ENCODE measurements at places on chromosomes 6 and 20.

GRCh38 chr6:84568971-84569370 lies 195.4 kb downstream of the TBX18 start:
- peak; percentile 70 for DNase-seq

DNA sequence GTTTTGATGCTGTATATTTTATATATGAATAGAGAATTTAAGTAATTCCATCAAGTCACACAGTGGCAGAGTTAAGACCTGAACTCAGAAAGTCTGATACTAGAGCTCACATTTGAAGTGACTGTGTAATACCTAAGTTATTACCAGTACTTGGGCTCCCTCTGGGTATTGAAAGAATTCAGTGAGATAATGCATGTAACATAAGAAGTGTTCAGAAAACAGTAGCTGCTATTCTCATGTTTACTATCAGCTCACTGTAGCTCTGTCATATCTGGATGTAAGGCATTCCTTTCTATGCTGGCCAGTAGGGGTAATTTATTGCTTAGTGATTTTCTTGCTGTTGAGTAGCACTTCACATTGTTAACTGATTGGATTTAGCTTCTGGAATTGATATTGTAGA lies 44.6 kb downstream of the NKX2-4 start:
- peak; percentile 64 for DNase-seq

DNA sequence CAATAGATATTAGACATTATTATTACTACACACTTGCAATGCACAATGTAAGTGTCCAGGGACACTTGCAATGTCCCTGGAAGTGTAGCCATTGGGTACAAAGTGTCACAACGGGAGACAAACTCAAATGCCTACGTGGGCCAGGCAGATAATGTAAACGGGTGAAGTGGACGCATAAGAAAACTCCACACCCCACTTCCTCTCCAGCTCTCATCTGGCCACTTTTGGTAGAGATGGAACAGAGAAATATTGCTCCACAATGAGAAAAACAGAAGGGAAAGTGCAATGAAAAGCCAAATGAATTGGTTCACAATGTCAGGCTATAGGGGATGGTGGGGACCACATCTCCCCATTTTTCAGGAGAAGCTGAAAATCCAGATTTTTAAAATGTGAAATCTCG lies 9.4 kb downstream of the SULF2 start:
- DNase-seq, result no peak

- no peak for DNase-seq
Measured at GRCh38 chr6:162068340-162068739, 659.2 kb downstream of the PRKN start.

DNA sequence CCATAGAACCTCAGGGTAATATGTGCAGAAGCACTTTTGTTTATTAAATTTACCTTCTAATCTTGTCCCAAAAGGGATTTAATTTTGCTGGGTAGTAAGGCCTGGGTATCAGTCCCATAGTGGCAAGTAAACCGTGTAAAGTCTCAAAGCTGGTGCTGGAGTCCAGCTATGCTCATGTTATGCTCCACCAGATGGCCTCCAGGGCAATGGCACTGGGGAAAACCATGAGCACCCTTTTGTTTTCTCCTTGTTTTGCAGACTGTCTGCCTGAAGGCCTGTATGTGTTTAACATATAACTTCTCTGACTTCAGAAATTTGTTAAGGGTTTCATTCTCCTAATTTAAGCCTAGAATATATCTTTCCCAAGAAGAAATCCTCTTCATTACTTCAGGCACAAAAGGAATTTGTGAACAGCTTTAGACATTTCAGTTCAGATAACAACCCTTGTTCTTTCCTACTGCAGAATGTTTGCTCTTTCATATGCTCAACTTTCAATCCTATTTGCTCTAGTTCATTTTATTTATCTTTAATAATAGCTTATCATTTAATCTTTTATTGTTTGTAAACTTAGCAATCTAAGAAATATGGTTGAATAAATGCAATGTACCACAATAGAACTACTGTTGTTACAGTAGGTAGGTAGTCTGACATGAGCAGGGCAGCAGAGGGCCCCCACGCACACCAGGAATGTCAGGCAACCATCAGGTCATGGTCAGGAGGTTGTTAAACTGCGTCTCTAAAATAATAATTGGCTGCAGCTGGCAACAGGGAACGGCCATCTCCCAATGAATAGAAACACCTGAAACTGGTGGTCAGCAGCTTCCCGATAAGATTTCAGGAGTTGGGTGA lies 162.8 kb downstream of the TENT5A start:
- no peak for DNase-seq

All from HCEC 1CT (cell line).